ENCODE measurements at places on chromosomes 11 and 22.

- DNase-seq = no peak
Observed at GRCh38 chr11:107702723-107703122, 9.1 kb downstream of the SLN start.

DNA sequence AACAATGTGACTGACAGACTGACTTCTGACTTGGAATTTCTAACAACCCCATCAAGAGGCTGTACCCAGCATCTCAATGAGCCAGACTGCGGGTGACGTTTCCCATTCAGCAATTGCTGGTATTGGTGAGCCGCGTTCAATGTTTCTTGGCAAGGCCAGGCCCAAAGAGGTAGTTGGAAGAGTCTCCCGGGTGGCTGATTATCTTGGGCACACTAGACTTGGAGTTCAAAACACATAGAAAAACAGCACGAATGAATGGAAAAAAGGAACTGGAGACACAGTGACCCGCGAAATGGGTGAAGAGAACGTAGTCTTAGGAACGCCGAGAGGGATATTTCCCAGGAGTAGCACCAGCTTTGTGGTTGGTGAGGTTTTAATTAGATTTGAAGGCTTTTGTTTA is 115.7 kb downstream of the RPS6KA4 start:
- DNase-seq = no peak

- DNase-seq = no peak
Observed at GRCh38 chr11:11302565-11302964, 50.5 kb downstream of the CSNK2A3 start.

GRCh38 chr22:40193429-40194421 is 16.0 kb downstream of the TNRC6B start:
- no peak for DNase-seq

DNA sequence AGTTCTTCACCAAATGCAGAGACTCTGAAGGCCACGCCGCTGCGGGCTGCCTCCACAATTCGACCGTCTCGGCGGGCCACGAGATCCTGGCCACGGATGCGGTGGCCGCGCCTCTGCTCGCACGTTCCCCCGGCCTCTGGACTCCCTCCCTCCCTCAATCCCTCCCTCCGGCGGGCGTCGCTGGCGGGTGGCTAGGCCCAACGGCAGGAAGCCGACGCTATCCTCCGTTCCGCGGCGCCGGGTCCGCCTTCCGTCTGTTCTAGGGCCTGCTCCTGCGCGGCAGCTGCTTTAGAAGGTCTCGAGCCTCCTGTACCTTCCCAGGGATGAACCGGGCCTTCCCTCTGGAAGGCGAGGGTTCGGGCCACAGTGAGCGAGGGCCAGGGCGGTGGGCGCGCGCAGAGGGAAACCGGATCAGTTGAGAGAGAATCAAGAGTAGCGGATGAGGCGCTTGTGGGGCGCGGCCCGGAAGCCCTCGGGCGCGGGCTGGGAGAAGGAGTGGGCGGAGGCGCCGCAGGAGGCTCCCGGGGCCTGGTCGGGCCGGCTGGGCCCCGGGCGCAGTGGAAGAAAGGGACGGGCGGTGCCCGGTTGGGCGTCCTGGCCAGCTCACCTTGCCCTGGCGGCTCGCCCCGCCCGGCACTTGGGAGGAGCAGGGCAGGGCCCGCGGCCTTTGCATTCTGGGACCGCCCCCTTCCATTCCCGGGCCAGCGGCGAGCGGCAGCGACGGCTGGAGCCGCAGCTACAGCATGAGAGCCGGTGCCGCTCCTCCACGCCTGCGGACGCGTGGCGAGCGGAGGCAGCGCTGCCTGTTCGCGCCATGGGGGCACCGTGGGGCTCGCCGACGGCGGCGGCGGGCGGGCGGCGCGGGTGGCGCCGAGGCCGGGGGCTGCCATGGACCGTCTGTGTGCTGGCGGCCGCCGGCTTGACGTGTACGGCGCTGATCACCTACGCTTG is at the start of gene FUT4:
Gene FUT4 (plus strand): TSS at position 227 of the 951 bp plus-strand sequence. CDS start 213 bp downstream, at position 440.
- DNase-seq = peak; percentile 93

- DNase-seq = peak; percentile 39
Observed at GRCh38 chr11:38667359-38667758, 2069.3 kb upstream of the RAG2 start.

- no peak for DNase-seq
Observed at GRCh38 chr11:61195719-61196118, 7.6 kb upstream of the PGA3 start.

- DNase-seq = no peak
Observed at GRCh38 chr22:38469306-38469781, 1.4 kb downstream of the KDELR3 start.

GRCh38 chr11:86799680-86800075 is 664 bp upstream of the PRSS23 start:
- DNase-seq = no peak

DNA sequence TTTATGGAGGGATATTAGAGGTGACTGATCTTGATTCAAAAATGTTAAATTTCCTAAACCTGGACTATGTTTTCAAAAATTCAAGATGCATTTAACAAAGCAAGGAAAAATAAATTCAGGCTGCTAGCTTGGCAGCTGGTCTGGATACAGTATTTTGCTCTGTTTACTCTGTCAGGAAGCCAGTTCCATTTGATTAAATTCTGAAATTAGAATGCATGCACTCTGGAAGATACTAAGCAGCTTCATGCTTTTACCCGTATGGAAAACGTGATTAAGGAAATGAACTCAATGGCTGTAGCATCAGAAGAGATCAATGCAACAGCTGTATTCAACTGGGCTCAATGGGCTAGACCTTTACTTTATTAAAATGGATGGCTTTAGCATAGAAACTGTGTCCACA is 14.2 kb downstream of the C11orf71 start:
- DNase-seq = no peak

- DNase-seq = no peak
Observed at GRCh38 chr22:31872209-31872608, 72.1 kb upstream of the YWHAH start.

GRCh38 chr11:31844351-31844750 is 33.2 kb upstream of the PAX6 start:
- no peak for DNase-seq

DNA sequence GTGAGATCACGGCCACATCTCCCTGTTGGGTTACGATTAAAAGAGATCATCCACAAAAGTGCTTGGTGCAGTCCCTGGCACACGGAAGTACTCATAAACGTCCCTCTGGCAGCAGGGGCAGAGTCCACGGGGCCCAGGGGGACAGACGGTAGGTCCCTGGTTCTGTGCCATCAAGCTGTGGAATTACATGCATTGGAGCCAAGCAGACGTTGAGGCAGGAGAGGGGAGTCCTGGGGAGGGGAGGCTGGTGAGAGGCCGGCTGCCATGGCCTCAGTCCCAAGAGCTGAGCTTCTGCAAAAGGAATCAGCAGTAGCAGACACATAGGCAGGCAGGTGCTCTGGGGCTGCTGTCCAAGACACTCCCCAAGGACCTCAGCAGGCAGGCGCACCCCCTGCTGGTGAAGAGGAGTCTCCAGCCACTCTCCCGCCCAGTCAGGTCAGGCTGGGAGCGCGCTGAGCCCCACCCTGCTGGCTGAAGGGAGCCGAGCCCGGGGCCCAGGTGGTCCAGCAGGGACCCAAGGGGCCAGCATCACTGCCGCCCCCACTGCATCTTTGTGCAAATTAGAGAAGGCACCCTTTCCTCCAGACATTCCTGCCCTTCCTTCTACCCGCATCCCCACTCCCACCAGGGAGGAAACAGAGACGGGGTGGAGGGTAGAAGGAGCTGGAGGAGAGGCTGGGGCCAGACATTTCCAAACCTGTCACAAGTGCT is 7.6 kb upstream of the KCTD17 start:
- peak; percentile 91 for DNase-seq

- DNase-seq = no peak
Observed at GRCh38 chr11:2929531-2929949, 320 bp upstream of the PHLDA2 start.

GRCh38 chr11:62146476-62147200 is 22.8 kb downstream of the INCENP start:
- no peak for DNase-seq

DNA sequence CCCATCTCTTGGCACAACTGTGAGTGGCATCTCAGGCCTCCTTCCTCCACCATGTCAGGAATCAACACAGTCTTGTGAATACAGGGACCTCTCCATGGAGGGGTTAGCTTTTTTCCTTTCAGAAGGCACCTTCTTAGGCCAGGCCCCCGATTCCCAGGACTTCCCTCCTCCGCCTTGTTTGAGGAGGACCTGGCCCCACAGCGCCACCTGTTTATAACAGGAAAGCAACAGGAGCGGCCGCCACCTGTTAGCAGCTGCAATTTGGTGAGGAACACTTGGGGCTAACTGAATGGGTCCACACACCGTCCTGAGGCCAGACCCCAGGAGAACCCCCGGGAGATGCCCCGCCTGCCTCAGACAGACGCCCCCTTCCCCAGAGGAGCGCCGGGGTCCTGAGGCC is 3.8 kb upstream of the PKP3 start:
- no peak for DNase-seq

DNA sequence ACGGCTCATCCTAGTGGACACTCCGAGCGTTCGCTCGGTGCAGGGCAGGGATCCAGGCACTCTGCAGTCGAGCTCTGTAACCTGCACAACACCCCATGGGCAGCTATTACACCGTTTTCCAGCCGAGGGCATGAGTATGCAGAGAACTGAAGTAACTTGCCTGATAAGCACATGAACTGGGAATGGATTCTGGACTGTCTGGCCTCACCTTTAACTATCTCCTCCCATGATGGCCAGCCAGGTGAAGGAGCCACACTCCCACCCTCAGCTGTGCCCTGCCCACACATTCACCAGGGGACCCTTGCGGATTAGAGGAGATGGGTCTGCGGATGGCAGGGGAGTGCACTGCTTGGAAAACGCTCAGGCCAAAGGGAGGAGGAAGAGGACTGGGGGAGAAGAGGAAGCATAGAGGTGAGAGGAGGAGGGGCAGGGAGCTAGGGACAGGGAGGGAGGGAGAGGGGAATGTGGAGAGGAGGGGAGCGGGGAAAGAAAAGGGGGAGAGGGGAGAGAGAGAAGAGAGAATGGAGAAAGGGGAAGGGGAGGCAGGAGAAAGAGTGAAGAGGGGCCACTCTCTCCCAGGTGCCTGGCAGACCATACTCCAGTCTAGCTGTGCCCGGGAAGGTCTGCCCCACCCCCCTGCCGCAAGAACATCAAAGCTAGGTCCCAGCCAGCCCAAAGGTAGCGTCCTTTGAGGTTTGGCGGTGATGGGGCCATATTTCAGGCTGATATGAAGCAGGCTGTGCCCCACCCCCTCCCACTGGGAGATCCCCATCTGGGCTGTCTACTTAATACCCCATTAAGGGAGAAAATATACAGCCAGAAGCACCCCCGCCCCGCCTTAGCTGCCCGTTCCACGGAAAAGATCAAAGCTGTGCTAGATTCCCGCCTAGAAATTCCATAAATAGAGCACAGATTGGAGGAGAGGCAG is 33.2 kb upstream of the TCF20 start:
- no peak for DNase-seq

DNA sequence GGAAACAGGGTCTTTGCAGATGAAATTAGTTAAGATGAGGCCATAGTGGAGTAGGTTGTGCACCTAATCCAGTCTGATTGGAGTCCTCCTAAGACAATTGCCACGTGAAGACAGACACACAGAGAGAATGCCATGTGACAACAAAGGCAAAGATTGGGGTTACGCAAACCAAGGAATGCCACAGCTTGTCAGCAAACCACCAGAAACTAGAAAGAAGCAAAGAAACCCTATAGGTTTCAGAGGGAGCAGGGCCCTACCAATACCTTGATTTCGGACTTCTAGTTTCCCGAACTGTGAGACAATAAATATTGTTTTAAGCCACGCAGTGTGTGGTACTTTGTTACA is 8.2 kb upstream of the LAYN start:
- DNase-seq = no peak

DNA sequence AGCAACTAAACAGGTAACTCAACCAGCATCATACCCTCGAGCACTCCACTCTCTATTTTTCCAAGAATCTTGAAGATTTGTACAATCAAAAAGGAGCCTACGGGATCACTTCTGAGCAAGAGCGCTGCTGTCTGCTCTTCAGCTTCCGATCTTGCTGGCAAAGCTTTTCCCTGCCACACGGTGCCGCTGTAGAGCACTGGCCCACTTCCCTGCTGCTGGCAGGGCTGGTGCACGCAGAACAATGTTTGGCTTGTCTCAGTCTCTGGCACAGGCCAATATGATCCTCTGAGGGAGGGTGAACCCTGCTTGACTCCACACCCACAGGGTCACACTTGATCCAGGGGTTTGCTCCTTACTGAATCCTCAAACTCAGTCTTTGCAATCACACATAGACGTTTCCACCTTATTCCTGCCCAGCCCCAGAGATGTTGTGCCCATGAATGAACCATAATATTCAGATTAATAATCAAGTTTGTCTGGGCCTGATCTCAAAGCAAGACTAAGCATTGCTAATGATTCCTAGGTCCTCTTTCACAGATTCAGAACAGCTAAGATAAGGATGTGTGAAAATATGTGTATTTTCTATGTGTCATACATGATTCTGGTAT is 536.6 kb downstream of the SOX6 start:
- peak; percentile 89 for DNase-seq

- DNase-seq = no peak
Observed at GRCh38 chr11:130476200-130476921, 27.9 kb downstream of the ADAMTS15 start.

GRCh38 chr11:7657306-7658025 is 15.8 kb downstream of the CYB5R2 start:
- no peak for DNase-seq

DNA sequence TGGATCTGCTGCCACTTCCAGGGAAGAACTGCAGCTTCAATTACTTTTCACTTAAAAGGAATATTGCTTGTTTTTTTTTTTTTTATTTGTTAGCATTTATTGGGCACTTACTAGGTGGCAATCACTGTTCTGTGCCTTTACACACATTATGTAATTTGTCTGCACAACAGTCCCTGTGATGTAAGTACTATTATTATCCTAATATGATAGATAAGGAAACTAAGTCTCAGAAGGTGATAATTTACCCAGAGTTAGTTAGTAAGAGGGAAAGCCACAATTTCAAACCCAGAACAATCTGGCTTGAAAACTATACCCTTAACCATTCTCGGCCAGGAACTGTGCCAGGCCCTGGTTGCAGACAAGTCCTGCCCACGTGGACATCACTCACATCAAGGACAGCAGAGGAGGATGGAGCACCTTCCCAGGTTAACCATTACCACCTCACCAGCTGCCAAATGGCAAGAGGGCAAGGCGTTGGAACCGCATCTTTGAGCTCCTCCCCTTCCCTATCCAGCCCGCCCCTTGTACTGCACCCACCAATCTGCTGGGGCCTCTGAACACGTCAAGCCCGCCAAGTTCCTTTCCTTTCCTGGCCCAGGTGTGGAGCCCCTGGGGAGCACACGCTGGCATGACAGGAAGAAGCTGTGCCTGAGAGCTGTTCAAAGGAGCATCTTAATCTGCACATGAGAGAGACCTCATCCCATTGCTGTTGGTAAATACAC is 78.4 kb downstream of the NAV2 start:
- peak; percentile 78 for DNase-seq

DNA sequence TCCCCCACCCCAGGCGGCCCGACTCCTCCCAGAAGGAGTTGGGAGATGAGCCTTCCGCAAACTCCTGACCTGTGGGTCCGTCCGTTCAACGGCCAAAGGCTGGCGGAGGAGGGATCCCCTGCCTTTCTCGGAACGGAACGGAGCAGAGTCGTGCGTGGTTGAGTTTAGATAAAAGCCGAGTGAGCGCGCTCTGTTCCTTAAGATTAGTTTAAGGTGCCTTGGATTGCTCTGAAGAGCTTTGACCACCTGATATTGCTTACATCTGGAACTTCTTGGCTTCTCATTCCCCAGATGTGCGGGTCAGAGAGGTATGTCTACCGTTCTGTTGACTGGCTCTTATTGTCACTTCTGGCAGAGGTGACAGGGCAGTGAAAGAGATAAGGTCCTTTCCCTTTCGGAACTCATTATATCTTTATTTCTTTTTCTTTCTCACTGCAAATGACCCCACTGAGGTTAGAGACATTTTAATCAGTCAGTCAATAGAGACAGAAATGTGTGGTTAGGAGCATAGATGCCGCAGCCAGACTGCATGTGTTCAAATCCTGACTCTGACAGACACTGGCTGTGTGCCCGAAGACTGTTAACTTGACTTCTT is at the start of gene TRIM6:
Gene TRIM6 (plus strand): TSS at position 31 of the 595 bp plus-strand sequence. CDS start 261 bp downstream, at position 292.
- DNase-seq = peak; percentile 41
